ENCODE measurements at places on chromosomes 4 and X. TPM values are rescaled to one million over a fixed set of nuclear protein-coding genes. Genes with fewer than 3 reads are reported as not detected.

DNA sequence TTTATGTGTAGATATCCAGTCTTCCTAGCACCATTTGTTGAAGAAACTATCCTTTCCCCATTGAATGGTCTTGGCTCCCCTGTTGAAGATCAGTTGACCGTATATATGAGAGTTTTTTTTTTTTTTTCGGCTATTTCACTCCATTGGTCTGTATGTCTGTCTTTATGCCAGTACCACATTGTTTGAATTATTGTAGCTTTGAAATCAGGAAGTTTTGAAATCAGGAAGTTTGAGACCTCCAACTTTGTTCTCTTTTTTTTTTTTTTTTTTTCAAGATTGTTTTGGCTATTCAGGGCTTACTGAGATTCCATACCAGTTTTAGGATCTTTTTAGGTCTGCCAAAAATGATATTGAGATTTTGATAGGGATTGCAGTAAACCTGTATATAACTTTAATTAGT is 4.3 kb upstream of the SCD5 start:
- no peak overlapping the region for H3K27ac ChIP-seq
- no peak for DNase-seq
- no peak overlapping the region for H3K4me3 ChIP-seq
- H3K27me3 ChIP-seq: no peaks in the 10 kb centered on the region
- H3K36me3 ChIP-seq: no peaks in the 10 kb centered on the region
- peaks cover 18% of the 10 kb centered on the region for H3K4me1 ChIP-seq

GRCh38 chrX:43866423-43866822 is 15.8 kb downstream of the MAOB start:
- DNase-seq: no peak
- no peak overlapping the region for H3K4me3 ChIP-seq
- no peaks in the 10 kb centered on the region for H3K36me3 ChIP-seq
- H3K27ac ChIP-seq: no peak overlapping the region
- H3K4me1 ChIP-seq: no peaks in the 10 kb centered on the region
- no peaks in the 10 kb centered on the region for H3K27me3 ChIP-seq

- DNase-seq: no peak
- no peak overlapping the region for H3K27ac ChIP-seq
- no peak overlapping the region for H3K4me3 ChIP-seq
- H3K36me3 ChIP-seq: no peaks in the 10 kb centered on the region
These were observed 104.3 kb downstream of the APBB2 start for GRCh38 chr4:41110050-41110449.

The SPIN4 gene
- total RNA-seq: 3.0 TPM

- no peaks in the 10 kb centered on the region for H3K4me1 ChIP-seq
- no peak for DNase-seq
- H3K4me3 ChIP-seq: no peak overlapping the region
- H3K27ac ChIP-seq: no peak overlapping the region
- H3K27me3 ChIP-seq: no peaks in the 10 kb centered on the region
- H3K36me3 ChIP-seq: no peaks in the 10 kb centered on the region
These were observed 99.0 kb upstream of the QRFPR start for GRCh38 chr4:121479808-121480207.

DNA sequence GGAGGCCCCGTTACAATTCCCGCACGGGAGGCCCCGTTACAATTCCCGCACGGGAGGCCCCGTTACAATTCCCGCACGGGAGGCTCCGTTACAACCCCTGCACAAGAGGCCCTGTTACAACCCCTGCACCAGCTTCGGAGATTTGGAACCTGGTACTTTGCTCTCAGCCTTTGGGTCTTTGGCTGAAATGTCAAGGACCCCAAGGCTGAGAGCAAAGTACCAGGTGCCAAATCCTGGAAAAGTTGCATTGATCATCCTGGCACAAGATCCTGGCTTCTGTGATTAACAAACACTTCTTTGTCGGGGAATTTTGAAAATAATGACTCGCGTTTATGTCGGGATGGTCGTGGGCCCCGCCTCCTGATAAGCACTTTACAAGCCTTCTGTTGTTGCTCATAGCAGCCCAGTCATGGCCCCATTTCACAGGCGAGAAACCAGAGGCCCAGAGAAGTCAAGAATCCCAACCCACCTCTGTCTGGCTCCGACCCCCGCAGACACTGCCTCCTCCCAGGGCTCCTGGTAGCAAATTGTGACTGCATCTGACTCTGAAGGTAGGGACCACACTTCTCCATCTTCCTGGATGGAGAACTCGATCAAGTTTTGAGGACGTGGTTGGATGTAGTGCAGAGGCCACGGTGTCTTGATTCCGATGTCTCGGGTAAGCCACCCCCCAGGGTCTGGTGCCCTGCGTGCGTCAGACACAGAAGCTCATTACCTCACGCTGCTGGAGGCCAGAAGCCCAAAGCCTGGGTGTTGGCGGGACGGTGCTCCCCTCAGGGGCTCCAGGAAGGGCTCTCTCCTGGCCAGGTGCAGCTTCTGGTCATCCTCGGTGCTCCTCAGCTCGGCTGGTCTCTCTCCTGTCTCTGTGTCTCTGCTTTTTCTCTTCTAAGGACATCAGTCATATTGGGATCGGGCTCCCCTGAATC is 60.3 kb downstream of the ADRA2C start:
- DNase-seq: no peak
- no peak overlapping the region for H3K27ac ChIP-seq
- no peak overlapping the region for H3K4me3 ChIP-seq
- no peaks in the 10 kb centered on the region for H3K36me3 ChIP-seq

DNA sequence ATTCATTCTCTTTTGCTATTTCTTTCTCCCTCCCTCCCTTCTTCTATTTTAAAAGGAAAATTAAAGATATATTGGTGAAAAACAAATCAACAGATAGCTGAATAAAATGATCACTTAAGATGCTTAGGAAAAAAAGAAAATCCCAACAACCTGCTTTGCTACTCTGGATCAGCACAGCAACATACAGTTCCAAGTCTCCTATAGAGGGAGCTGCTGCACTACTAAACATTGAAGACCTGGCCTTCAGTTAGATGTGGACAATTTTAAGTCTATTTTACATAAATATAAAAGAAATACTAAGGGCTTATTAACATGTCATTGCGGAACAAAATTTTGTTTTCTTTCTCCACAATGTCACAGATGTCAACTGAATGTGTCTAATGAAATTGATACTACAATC is 226.4 kb downstream of the MAGEB5 start:
- no peak overlapping the region for H3K4me3 ChIP-seq
- H3K4me1 ChIP-seq: no peaks in the 10 kb centered on the region
- no peaks in the 10 kb centered on the region for H3K27me3 ChIP-seq

The GAGE12J gene
- total RNA-seq: not detected

The FGFBP1 gene
- 178 TPM for total RNA-seq

GRCh38 chr4:23038626-23039491 is 346.1 kb downstream of the GBA3 start:
- DNase-seq: no peak
- no peaks in the 10 kb centered on the region for H3K27me3 ChIP-seq
- no peaks in the 10 kb centered on the region for H3K4me1 ChIP-seq
- no peaks in the 10 kb centered on the region for H3K36me3 ChIP-seq
- H3K4me3 ChIP-seq: no peak overlapping the region

DNA sequence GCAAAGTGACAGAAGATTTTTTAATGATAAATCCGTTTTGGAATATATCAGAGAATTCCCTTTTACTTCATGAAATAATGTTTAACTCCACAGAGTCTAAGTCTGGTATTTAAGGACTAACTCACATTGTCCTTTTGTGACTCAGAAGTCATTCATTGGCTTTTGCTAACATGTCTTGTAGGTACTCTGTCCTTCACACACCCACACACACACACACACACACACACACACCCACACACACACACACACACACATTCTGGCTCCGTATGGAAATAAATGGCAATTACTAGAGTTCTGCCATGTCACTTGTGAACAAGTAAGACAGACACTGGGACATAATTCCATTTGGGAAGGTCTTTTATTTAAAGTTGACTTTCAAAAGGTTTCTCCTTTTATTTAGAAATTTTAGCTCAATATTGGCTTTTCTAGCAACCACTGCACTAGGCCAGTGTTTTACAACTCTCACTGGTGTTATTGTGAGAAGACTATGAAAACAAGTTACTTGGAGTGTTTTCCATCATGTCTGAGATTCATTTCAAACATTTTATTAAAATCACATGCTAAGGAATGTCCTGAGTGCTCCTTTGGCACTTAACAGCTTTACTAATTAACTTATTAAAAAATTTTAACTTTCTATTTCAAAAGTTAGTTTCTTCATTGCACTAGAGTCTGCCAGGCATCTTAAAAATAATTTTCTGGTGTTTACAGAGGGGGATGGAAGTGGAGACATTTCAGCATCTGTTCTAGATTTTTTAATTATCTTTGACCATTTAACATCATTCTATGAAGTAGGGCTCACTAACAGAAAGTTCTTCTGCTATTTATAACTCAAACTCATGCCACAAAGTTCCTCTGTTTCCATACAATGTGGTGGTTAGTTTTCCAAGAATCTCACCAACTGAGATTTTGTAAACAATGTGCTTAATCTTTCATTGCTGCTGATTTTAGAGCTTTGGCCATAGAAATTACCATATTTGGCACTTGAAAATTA is 240.3 kb upstream of the GPC4 start:
- no peaks in the 10 kb centered on the region for H3K36me3 ChIP-seq
- no peak overlapping the region for H3K27ac ChIP-seq
- H3K27me3 ChIP-seq: no peaks in the 10 kb centered on the region

- H3K4me3 ChIP-seq: no peak overlapping the region
- H3K4me1 ChIP-seq: no peaks in the 10 kb centered on the region
- no peaks in the 10 kb centered on the region for H3K36me3 ChIP-seq
- H3K27ac ChIP-seq: no peak overlapping the region
These were observed 45.4 kb downstream of the INTS12 start for GRCh38 chr4:105662935-105663675.

- no peaks in the 10 kb centered on the region for H3K27me3 ChIP-seq
- no peak for DNase-seq
- no peaks in the 10 kb centered on the region for H3K4me1 ChIP-seq
- H3K36me3 ChIP-seq: no peaks in the 10 kb centered on the region
- H3K27ac ChIP-seq: no peak overlapping the region
These were observed 1759.1 kb downstream of the ARAP2 start for GRCh38 chr4:34485252-34485651.

The PRMT9 gene
- total RNA-seq: 8.4 TPM

GRCh38 chr4:156021298-156021697 is 67.6 kb upstream of the CTSO start:
- no peaks in the 10 kb centered on the region for H3K36me3 ChIP-seq
- H3K27ac ChIP-seq: no peak overlapping the region
- no peak overlapping the region for H3K4me3 ChIP-seq
- H3K4me1 ChIP-seq: no peaks in the 10 kb centered on the region
- H3K27me3 ChIP-seq: no peaks in the 10 kb centered on the region
- no peak for DNase-seq

DNA sequence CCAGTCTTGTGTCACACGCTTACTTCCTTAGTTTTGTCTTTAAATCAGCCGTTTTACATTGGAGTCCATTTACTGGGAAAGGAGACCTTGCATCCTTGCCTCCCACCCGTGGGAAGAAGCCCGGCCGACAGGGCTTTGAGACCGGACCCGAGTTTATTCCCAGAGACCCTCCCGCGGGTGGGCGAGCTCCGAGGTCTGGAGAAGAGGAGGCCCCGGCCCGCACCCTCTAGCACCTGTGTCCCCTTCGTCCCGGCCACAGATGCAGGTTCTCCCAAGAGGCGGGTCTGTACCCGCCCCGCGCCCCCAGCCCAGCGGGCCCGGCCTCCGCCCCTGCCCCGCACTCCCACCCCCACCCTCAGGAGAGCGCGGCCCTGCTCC is 3.8 kb upstream of the SLC26A1 start:
- H3K27me3 ChIP-seq: peaks cover 65% of the 10 kb centered on the region
- H3K27ac ChIP-seq: no peak overlapping the region
- H3K4me1 ChIP-seq: peaks cover 20% of the 10 kb centered on the region
- DNase-seq: no peak
- no peaks in the 10 kb centered on the region for H3K36me3 ChIP-seq

- no peak for DNase-seq
- no peak overlapping the region for H3K27ac ChIP-seq
- H3K27me3 ChIP-seq: no peaks in the 10 kb centered on the region
- peaks cover 8% of the 10 kb centered on the region for H3K4me1 ChIP-seq
These were observed 250.7 kb downstream of the RAPGEF2 start for GRCh38 chr4:159353422-159354116.

DNA sequence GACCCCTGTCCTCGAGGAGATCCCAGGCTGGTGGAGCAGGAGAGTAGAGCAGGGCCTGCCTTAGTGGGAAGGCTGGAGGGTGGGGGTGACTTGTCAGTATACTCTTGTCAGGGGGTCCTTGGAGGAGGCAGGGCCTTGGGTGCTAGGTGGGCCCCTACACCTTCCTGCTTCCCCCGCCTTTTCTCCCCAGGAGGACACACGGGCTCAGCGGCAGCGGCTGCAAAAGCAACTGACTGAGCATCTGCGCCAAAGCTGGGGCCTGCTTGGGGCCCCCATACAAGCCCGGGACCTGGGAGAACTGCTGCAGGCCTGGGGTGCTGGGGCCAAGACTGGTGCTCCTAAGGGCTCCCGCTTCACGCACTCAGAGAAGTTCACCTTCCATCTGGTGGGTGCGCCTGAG is 11.3 kb downstream of the CCDC22 start:
- H3K27me3 ChIP-seq: no peaks in the 10 kb centered on the region
- peaks cover 53% of the 10 kb centered on the region for H3K36me3 ChIP-seq
- no peak overlapping the region for H3K27ac ChIP-seq
- no peak overlapping the region for H3K4me3 ChIP-seq

DNA sequence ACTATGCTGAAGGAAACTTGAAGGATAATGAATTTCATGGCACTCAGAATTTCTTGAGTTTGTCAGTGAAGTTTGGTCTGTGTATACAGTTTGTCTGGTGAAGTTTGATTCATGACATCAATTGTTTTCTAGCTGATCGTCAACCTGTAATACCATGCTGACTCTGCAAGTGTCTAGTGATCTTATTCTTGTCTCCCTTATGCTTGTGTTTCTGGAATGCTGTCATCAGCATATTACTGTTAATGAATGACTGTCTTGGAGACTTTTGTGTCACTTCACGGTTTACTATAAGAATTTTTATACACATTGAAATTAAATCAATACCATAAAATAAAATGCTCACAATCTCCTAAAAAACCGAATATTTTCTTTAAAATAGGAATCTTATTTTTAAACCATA is 779.0 kb downstream of the CCSER1 start:
- H3K27me3 ChIP-seq: no peaks in the 10 kb centered on the region
- H3K4me1 ChIP-seq: no peaks in the 10 kb centered on the region
- H3K36me3 ChIP-seq: no peaks in the 10 kb centered on the region

GRCh38 chr4:41643331-41643730 is 105.2 kb downstream of the PHOX2B start:
- no peak overlapping the region for H3K4me3 ChIP-seq
- peaks cover 12% of the 10 kb centered on the region for H3K36me3 ChIP-seq
- H3K4me1 ChIP-seq: peaks cover 18% of the 10 kb centered on the region
- DNase-seq: no peak

The HSFX1 gene
- total RNA-seq: 3.1 TPM

DNA sequence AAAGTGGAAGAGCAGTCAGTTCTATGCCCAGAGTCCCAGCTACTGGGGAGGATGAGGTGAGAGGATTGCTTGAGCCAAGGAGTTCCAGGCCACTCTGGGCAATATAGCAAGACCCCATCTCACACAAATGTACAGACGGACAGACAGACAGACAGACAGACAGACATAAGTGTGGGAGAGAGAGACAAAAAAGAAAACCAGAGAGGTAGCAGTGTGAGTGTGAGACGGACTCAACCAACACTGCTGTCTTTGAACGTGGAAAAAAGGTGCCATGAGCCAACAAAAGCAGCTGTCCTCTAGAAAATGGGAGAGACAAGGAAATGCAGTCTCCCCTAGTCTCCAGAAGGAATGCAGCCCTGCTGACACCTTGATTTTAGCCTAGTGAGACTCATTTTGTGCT is 18.2 kb upstream of the RPL34 start:
- H3K27me3 ChIP-seq: no peaks in the 10 kb centered on the region
- H3K36me3 ChIP-seq: no peaks in the 10 kb centered on the region
- no peak overlapping the region for H3K4me3 ChIP-seq
- no peak overlapping the region for H3K27ac ChIP-seq
- no peak for DNase-seq

- H3K27ac ChIP-seq: no peak overlapping the region
- no peaks in the 10 kb centered on the region for H3K27me3 ChIP-seq
- peaks cover 82% of the 10 kb centered on the region for H3K36me3 ChIP-seq
- no peak overlapping the region for H3K4me3 ChIP-seq
- no peaks in the 10 kb centered on the region for H3K4me1 ChIP-seq
These were observed 8.9 kb downstream of the ZNF330 start for GRCh38 chr4:141229408-141230101.
